Suppressor macrophage treated with lipopolysaccharide for 4 hours (primary cell): ENCODE measurements at places on chromosomes 4 and X.

GRCh38 chr4:94274912-94275311, 67.2 kb downstream of the SMARCAD1 start:
- no peak for DNase-seq

- DNase-seq: no peak
These were observed 155.9 kb downstream of the SHOX start for GRCh38 chrX:786441-786881.

DNA sequence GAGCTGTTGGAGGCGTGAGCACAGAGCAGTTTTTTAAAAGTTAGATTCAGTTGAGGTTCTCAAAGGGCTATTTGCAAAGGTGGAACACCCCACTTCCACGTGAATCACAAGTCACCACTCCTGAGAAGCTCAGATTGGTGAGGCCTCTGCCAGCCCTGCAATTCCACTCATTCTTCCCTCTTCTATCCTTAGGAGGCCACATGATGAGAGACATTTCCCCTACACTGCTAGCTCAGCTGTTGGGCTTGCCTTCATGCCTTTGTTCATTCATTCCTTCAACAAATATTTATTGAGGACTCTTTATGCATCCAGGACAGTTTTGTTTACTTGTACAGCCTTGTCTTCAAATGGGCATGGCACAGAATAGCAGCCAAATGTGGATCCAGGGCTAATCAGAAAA, 3.7 kb downstream of the SRPX2 start:
- no peak for DNase-seq

DNA sequence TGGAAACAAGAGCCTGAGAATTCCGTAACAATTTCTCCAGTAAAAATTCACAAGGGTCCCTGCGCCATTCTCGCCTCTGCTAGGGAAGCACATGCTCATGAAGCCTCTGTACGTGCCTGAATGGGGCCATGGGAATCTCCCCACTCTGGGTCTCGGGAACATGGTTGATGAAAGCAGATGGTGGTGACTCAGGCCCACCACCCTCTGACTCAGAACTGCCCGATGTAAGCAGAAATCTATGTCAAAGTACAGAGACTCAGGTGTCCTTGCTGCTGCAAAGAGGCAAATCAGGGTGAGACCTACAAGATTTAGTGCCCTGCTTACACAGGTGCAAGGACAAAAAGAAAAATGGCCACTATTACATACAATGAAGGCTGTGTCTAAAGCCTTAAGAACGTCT, 65.0 kb downstream of the SCD5 start:
- DNase-seq: peak; percentile 21

DNA sequence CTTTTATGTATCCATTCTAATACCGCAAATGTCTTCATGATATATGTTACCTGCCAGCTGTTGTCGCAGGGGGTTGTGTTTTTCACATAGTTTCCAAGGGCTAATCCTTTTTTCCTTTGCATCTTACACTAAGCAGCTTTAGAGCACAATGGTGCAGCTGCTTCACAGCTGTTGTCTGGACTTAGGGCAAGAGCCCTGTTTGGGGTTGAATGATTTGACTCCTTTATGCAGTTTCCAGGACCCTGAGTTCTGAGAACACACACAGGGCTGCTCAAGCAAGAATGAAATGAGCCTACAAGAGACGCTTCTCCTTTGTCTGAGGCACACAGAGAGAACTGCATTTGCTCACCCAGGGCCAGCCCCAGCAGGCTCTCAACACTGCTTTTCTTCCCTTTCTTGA, 20.2 kb downstream of the CCNG2 start:
- DNase-seq: no peak

DNA sequence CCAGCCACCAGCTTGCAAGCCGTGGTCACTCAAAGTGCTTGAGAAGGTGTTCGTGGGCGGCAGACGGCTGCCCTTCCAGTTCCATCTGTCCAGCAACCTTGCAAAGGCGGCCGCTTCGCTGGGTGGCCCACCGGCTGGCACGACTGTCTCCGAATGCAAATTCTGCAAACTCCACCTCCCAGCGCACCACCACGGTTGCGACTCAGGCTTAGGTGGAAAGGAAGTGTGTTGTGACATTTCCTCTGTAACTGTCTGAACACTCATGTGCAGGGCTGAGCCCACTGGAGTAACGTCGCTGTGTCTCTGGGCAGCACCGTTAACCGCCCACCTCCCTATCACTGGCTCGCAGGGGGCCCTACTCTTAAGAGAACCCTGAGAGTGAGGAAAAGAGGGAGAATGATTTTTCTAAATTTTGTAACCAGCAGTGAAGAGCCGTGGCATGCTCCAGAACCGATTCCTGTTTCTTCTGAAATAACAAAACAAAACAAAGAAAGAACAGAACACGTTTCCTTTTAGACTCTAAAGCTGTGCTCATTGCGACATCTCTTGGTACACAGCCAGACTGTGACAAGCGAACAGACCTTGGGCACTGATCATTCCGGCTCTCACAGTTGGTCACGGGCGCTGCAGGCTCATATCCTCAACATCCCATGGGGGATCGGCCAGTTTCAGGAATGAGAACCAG, at the start of gene P2RY8:
Gene P2RY8, minus strand, starts transcription at position 155 of the 685 bp plus-strand sequence. CDS start 70,627 bp downstream, outside the sequence.
- DNase-seq: peak; percentile 91

DNA sequence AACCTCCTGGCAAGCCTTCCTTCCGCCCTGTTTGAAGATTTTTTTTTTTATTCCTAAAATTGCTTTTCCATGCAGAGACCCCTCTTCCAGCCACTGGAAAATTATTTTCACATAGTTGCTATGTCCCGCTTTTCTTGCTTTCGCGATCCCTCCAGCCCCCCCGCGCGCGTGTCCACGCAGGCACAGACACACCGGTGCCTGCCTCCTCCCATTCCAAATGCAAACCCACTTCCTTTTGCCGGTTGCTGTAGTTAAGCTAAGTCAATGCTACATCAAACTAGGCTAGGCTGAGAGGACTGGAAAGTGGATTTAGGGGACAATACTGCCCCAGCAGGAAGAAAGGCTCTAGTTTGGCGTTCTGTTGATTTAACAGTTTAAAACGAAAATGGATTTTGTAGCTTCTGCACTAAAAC, 111.0 kb downstream of the DHX15 start:
- DNase-seq: no peak

- DNase-seq: peak; percentile 83
These were observed 9.4 kb downstream of the MGST2 start for GRCh38 chr4:139674875-139675550.

DNA sequence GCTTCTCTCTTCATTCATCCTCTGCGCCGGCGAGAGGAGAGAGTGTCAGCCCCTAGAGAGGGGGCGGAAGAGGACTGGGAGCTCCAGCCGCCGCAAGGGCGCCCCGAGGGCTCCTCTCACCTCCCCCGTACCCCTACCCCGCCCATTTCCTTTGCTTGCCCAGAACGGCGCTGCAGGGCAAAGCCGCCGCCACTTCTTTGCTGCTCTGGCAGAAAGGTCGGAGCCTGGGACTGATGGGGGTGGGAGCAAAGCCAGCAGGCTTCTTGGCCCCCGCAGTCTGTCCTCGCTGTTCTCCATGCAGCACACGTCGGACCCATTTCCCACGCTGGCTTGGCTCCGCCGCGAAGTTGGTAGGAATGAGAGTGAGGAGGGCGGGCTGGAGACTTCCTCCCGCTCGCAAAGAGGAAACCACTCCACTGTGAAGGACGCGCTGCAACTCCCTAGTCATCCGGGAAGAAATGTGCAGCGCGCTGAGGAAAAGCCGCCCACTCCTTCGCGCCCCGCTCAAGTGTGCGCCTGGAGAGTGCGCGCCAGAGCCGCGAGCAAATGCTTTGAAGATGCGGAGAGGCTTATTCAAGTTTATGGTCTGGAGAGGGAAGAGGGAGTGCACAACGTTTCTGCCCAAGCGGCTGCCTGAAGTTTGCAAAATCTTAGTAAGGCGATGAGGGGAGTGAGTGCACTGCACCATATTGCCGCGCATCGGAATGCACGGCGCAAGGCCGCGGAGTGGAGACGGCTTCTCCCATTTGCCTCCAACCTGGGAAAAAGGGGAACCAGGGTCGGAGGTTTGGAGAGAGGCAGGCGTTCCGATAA, 2.8 kb upstream of the PCDH7 start:
- DNase-seq: no peak

DNA sequence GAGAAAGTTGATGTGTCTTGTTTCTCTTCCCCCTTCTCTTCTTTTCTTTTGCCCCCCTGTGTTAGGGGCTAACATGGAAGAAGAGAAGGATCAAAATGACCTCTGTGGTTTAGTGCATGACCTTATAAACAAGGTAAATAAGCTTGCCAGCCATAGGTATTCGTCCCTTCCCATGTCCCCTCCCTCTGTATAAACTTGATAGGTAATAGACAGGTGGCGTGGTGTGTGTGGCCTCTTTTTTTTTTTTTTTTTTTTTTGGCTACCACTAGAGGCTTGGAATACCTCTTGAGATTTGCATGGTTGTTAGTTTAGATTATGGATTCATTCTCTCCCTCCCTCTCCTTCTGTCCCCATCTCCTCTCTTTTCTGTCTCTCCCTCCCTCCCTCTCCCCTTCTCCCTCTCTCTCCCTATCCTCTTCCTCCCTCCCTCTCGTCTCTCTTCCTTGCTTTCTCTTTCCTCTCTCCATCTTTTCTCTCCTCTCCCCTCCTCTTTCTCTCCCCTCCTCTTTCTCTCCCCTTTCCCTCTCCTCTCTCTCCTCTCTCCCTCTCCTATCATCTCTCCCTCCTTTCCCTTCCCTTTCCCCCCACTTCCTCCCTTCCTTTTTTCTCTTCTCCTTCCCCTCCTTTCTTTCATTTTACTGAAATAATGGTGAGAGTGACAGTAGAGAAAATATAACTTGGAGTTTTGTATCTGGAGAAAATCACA, 134.4 kb downstream of the AFF1 start:
- DNase-seq: no peak

DNA sequence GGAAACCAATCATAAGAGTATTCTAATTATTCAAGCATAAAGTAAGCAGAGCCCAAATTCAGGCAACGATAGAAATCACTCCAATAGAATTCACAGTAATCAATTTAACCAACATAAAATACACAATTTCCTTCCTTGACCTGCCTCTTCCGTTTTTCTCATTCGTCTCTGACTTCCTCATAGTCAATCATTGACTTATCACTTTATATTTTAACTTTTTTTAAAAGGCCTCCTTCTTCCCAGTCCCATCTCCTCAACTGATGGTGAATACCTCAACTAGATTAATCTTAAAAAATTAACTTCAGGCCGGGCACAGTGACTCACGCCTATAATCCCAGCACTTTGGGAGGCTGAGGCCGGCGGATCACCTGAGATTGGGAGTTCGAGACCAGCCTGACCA, 13.3 kb downstream of the CNOT6L start:
- no peak for DNase-seq

DNA sequence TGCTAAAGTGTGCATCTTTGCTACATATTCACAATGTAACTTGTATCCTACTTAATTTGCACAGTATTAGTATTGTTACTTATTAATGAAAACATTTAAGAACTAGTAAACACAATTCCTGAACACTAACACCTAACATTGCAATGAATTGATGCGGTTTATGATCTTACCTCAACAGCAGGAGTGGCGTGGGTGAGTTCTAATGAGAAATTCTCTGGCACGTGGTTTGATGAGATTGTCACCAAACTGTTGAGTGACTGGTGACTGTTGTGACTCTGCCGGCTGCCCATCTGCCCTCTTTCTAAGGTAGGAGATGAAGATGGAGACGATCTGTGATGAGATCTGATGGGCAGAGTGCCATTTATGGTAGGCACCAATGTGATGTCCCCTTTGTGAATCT, 2.9 kb downstream of the PCDH18 start:
- DNase-seq: no peak

DNA sequence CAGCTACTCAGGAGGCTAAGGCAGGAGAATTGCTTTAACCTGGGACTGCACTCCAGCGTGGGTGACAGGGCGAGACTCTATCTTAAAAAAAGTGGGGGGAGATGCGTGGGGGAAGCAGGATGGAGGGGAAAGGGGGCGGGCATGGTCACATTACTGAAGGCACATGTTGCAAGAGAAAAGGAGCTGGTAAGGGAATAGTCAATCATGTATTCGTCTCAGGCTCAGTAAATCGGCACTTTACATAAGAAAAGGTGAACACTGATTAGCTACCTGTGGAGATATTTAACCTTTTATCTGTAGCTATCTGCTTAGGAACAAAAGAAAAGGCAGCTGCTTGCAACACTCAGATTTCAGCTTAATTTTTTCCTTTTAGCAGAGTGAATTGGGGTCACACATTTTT, 132.5 kb downstream of the PLS3 start:
- no peak for DNase-seq

GRCh38 chr4:139560406-139561104, 4.5 kb upstream of the SETD7 start:
- DNase-seq: peak; percentile 88

DNA sequence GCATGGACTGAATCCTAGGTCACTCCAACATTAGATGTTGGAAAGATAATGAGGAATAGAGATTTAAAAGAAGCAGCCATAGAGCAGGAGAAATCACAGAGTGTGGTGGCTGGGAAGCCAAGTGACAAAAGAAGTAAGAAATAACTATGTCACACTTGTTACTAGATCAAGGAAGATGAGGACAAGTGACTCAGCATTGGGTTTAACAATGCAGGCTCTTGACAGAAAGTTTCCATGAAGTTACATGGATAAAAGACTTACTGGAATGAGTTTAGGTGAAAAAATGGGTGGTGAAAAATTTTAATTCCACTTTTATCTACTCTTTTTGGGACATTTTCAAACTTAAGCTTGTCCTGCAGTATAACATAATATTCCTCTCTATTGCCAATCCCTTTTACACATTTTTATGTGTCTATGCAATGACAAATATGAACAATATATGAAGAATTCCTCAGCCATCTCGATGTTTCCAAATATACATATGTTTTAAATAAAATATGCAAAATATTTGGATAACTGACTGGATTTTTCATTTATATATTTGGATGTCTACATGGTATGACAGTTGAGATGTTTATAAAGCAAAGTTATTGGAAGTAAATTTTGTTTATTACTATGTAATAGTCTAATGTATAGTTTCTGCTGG, 462.6 kb downstream of the IL15 start:
- no peak for DNase-seq

- no peak for DNase-seq
These were observed 15.6 kb upstream of the ADH5 start for GRCh38 chr4:99104153-99104552.

DNA sequence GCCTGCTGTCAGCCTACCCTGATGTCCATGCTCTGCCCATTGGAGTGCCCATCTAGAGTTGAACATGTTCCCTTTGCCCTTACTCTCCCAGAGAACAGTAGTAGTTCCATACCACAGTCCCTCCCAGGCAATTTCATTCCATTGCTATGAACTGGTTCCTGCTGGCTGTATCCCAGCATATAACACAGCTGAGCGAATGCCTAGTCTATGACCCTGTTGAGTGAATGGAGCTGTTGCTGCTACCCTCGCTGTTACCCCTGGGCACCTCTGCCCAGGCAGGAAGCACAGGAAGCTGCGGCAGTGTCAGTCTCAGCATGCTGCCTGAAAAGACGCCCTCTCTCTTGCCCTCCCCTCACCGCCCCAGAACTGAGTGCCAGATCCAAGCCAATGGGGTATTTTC, 73.3 kb downstream of the SOX3 start:
- DNase-seq: no peak

DNA sequence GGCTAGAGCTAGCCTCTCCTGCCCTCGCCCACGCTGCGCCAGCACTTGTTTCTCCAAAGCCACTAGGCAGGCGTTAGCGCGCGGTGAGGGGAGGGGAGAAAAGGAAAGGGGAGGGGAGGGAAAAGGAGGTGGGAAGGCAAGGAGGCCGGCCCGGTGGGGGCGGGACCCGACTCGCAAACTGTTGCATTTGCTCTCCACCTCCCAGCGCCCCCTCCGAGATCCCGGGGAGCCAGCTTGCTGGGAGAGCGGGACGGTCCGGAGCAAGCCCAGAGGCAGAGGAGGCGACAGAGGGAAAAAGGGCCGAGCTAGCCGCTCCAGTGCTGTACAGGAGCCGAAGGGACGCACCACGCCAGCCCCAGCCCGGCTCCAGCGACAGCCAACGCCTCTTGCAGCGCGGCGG, at the start of gene AR:
Gene AR, plus strand, starts transcription at position 204 of the 400 bp plus-strand sequence. CDS start 1,126 bp downstream, outside the sequence.
- peak; percentile 3 for DNase-seq

GRCh38 chr4:38131371-38132091, 171.3 kb downstream of the PTTG2 start:
- no peak for DNase-seq
